Activated naive CD8-positive, alpha-beta T cell treated with anti-CD3 and anti-CD28 coated beads for 36 hours (primary cell): ENCODE measurements at places on chromosomes 12 and 14. TPM values are rescaled to one million over a fixed set of nuclear protein-coding genes. Genes with fewer than 3 reads are reported as not detected.
A peak's percentile ranks its signal among the peaks of the same experiment; 100 is the strongest.

The IFNG gene
- total RNA-seq = 39.7 TPM

The TMEM19 gene
- total RNA-seq = 16.2 TPM

The CCDC196 gene
- not detected for total RNA-seq

The CISTR gene
- not detected for total RNA-seq

The RNASE1 gene
- total RNA-seq = not detected

The PHLDA1 gene
- total RNA-seq = 41.9 TPM

The XPOT gene
- total RNA-seq = 193 TPM

The DDHD1 gene
- 34.7 TPM for total RNA-seq

The KRT78 gene
- not detected for total RNA-seq

The ATXN2 gene
- total RNA-seq = 30.8 TPM

GRCh38 chr12:7303230-7303629 is 642 bp upstream of the ACSM4 start:
- DNase-seq = no peak

DNA sequence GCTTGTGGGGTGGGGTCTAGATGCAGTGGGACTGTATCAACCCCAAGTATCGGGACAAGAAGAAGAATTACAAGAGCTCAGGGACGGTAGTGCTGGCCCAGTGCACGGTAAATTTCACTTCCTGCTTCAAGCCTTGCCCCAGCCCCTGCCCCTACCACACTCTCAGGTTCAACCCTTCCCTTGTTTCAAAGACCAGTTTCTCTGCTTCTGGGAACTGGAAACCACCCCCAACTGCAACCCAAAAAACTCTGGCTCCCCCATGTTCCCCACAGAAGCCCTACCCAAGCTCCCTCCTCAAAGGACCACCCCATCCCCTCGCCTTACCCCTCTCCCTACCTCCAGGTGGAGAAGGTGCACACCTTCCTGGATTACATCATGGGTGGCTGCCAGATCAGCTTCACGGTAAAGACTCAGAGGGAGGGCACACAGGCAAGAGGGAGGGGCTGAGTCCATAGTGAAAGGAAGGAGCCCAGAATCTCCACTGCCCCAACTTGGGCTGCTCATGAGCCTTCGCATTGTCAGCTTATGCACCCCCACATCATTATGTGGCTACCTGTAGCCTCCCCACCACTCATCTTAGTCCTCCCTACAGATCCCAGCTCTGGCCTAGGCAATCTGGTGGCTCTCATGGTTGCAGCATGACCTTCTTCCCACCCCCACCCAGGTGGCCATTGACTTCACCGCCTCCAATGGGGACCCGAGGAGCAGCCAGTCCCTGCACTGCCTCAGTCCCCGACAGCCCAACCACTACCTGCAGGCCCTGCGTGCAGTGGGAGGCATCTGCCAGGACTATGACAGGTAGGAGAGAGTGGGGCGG is 4.3 kb downstream of the CPNE6 start:
- no peak for DNase-seq

- DNase-seq = no peak
These were observed 104.2 kb upstream of the RMST start for GRCh38 chr12:97358361-97358760.

DNA sequence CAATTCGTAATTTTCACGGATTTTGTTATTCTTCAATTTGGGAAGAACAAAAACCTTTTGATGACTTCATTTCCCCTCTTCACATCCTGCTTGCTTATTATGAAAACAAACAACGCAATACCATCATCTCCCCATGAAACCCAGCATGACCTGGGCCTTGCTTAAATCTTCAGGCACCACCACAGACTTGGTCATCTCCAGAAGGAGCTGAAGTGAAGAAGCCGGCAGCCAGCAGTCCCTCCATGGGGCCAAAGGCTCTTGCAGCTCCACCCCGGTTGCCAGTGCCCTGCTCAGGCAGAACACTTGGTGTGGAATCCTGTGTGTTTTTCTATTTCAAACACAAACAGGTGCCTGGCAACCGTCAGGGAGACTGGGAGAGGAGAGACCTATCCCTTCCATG is 982.9 kb upstream of the TMEM132C start:
- DNase-seq = no peak

GRCh38 chr12:30417697-30418231 is 277.9 kb downstream of the IPO8 start:
- DNase-seq = no peak

DNA sequence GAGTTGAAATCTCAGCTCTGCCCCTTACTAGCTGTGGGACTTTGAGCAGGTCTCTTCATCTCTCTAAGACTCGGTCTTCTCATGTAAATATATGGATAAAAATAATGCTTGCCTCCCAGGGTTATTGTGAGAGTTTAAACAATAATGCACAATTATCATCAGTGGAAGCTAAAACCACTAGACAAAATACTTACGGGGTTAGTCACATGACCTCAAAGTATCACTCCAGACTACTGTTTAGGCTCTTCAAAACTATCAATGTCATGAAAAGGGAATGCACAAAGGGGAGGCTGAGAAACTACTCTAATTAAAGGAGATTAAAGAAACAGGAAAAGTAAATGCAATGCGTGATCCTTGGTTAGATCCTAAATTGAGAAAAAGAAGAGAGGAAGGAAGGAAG is 24.5 kb upstream of the TSPAN11 start:
- DNase-seq = no peak

DNA sequence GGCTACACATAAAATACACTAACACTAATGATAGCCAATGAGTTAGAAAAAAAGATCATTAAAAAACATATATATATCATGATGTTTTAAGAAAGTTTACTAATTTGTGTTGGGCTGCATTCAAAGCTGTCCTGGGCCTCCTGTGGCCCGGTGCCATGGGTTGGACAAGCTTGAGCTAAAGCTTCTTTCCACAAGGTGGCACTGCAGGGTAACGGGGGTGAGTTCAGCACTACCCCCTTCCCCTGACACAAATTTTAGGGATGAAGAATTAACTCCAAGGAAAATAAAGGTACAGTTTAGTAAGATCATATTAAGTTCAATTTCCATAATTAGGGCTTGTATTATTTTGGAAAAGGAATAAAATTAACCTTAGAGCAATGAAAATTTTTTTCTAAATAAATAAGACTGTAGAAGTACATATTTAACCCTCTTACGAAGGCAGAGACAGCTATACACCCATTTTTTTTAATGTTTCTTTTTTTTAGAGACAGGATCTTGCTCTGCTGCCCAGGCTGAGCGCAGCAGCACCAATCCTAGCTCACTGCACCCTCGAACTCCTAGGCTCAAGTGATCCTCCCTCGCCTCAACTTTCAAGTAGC is 38.9 kb downstream of the PPP1R13B start:
- DNase-seq = peak; percentile 62

DNA sequence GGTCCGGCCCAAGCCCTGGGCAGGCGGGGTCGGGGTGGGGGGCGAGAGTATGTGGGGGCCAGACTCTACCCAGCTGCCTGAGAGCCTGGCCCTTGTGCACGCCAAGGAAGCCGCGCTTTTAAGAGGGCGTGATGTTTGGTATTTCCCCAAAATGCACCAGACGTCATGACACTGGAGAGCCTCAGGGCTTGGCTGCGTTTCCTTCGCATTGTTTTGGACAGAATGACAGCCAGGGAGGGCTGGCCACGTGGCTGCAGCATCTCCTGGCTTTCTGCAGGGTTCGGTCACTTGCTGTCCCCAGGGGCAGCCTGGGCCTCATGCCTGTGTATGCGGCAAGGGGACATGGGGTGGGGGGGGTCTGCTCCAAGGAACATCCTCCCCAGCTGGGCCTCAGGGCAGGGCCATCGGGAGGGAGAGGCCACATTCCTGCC is 16.1 kb upstream of the NUDT14 start:
- no peak for DNase-seq

GRCh38 chr12:19533567-19533966 is 94.3 kb downstream of the AEBP2 start:
- no peak for DNase-seq

DNA sequence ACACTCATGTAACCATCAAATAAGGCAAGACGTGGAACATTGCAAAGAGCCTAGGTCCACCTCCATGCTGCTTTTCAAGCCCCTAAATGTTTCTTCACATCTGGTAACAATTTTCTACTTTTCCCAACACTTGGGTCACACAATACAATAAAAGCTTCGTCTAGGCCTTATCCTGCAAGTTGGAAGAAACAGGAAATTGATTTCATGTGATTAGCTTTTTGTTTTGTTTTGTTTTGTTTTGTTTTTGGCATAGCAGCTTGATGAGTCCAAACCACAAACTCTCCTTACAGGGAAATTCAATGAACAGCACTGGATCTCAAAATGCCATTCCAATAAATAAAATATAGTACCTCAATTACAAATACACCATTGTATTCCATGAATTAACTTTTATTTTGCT is 19.3 kb downstream of the TAS2R50 start:
- no peak for DNase-seq

DNA sequence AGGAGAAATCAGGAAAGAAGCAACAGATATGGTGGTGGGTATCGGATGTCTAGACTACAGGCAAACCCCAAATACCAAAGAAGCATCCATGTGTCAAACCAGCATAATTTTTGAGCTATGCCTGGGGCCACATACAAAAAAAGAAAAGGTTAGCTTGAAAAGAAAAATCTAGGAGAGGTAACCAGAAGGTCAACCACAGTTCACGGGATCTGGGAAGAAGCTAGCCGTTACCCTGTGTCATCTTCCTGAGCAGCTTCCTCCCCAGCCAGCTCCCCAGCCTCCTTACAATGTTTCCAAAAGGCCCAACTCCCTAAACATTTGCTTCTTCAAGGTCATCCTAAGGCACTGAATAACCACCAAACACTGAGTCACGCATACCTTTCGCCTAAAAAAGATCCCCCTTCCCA is 3.1 kb downstream of the SINHCAF start:
- no peak for DNase-seq

DNA sequence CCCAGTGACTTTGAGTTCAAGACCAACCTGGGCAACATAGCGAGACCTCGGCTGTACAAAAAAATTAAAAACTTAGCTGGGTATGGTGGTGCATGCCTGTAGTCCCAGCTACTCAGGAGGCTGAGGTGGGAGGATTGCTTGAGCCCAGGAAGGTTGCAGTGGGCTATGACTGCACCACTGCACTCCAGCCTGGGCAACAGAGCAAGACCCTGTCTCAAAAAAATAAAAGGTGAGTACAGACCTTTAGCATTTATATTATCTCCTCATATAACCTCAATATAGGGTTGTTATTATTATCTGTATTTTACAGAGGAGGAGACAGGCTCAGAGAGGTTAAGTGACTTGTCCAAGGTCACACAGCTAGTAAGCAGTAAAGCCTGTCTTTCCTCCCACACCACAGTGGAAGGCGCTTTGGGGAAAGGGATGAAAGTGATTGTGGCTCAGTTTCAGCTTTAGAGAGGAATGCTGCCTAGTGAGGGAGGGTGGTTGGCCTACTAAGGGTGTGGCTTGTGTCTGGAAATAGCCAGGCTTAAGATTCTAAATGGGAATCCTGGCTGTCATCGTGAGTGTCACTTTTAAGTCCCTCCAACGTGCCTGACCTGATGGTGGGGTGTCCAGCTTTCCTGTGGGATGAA is 7.2 kb downstream of the TPCN1 start:
- DNase-seq = no peak

- DNase-seq = no peak
These were observed 161.8 kb downstream of the EFCAB11 start for GRCh38 chr14:89792489-89793366.

- DNase-seq = no peak
These were observed 560.9 kb downstream of the MED13L start for GRCh38 chr12:115716551-115716950.

DNA sequence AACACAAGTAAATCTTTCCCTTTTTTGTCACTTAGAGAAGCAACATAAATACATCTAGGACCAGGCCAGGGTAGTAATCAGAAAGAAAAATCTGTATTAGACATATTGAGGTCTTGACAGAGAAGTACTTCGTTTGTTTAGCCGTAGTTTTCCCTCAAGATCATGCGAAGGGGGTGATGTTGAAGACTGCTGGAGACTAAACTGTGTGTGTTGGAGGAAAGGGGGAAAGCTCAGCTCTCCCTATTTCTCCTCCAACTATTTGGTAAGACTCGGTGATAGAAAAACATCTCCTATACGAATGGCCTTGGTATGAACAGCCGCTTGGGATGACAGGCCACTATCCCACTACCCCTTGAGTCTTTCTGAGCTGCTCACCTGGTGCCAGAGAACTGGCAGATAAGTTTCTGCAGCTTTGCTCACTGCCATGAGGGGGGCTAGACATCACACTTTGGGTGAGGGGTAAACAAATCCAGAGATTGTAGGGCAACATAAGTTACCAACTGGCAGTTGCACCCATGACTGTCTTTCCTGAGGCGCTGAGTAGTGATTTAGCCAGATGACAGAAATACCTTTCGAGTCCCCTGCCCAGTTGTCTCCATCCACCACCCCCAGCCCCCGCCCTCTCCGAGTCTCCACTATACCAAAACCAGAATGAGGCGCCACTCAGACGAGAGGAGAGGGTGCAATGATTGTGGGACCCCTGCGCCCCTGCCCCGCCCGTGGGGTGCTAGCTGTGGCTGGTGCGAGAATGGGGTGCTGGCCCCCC is 685 bp downstream of the VAMP1 start:
- no peak for DNase-seq

DNA sequence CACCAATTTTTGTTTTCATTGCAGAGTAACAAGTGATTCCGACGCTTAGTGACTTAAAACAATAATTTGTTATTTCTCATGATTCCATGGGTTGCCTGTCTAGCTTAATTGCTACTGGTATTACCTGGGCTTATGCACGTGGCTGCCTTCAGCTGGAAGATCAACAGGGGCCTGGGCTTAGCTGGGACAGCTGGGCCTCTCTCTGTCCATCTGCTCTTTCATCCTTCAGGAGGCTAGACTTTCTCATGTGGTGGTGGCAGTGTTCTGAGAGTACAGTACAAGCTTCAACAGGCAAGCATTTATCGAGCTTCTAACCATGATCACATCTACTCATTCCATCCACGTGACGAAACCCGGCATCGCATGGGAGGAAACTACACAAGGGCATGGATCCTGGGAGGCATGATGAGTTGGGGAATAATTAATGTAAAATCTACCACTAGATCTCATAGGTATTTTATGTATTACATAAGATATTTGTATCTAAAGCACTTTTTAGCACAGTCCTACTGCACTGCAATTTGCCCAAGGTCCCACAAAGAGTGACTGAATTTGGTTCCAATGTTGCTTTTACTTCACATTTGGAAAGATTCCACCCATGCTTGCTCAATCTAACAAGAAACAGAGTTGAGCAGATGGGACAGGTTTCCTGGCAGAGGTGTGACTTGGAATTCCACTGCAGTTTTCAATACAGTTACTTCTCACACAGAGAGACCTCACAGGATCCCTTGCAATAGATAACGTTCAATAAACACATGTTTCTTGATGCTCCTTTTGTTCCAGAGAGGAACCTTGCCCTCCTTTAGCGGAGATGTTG is 153.1 kb upstream of the FRMD6 start:
- no peak for DNase-seq

DNA sequence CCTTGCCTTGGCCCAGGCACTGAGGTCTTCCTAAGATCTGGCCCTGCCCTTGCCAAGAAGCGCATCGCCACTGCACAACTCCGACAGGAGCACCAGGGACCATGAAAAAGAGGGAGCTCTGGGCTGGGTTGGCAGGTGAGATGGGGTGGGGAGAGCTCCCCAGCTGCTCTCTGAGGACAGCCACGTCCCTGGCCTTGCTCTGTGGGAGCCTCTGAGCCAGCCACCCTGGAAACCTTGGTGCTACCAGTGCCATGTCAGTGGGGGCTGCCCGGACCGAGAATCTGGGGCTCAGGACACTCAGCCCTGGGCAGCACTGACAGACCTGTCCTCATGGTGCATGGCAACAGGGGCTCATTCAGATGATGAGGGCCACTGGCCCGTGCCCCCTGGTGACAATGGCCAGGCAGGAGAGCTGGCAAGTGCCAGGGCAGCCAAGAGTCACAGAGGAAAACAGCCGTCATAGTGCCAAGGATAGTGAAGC is 134.8 kb downstream of the ZFP36L1 start:
- no peak for DNase-seq

- DNase-seq = no peak
These were observed 1167.5 kb downstream of the AACS start for GRCh38 chr12:126232711-126233110.
